Sigmoid colon (tissue), 7 donors: ENCODE measurements at places on chromosomes 3 and 15. TPM values are rescaled to one million over a fixed set of nuclear protein-coding genes. Genes with fewer than 3 reads are reported as not detected.

DNA sequence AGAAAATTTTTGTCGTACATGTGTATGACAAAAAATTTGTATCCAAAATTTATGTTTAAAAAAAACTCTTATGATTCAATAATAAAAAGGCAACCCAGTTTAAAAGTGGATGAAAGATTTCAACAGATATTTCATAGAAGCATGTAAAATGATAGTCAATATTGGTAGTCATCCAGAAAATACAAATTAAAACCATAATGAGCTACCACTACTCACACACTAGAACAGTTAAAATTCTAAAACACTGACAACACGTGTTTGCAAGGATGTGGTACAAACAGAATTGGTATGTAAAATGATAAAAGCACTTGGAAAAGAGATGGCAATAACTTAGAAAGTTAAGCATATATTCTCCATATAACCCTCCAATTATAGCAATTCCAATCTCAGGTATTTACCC, 303.0 kb upstream of the NR2F2 start:
- DNase-seq: no peak

DNA sequence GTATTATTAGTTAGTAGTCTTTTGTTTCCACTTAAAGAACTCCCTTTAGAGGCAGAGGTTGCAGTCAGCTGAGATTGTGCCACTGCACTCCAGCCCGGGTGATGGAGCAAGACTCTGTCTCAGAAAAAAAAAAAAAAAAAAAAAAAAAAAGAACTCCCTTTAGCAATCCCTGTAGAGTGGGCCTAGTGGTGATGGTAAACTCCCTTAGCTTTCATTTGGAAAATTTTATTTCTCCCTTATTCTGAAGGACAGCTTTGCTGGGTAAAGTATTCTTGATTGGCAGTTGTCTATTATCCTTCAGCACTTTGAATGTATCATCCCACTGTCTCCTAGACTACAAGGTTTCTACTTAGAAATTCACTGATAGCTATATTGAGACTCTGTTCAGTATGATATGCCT, 46.0 kb downstream of the RPL39L start:
- no peak for DNase-seq

The LOXL1 gene
- 3.0 TPM for polyA plus RNA-seq

DNA sequence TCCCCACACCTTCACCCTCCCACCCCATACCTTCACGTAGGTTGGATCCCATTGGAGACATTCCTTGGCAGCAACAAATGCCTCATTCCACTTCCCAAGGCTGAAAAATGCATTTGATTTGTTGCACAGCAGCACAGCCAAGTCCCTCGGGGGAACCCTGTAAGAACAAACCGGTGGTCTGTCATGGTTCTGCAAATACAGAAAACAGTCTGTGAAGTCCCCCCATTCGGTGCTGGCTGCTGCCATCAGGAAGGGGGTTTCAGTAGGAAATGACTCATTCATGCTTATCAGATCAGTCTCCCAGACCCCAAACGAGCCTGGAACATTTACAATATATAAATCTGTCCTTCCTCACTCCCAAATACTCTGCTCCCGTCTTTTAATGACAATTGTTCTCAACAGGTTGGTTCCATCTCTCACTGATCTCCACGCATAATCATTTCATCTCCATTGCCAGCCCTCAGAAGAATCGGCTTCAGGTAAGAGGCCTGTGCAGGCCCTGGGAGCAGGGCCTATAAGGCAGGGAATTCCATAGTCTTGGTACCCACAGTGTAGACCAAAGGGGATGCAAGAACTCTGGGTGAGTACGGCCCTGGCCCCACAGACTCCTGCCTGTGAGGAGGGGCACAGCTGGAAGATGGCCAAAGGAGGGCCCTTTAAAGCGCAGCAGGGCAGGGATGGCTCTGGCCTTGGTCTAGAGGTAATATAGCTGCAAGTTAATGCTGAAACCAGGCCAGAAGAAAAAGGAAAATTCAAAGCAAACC, 41.6 kb downstream of the TRANK1 start:
- no peak for DNase-seq

DNA sequence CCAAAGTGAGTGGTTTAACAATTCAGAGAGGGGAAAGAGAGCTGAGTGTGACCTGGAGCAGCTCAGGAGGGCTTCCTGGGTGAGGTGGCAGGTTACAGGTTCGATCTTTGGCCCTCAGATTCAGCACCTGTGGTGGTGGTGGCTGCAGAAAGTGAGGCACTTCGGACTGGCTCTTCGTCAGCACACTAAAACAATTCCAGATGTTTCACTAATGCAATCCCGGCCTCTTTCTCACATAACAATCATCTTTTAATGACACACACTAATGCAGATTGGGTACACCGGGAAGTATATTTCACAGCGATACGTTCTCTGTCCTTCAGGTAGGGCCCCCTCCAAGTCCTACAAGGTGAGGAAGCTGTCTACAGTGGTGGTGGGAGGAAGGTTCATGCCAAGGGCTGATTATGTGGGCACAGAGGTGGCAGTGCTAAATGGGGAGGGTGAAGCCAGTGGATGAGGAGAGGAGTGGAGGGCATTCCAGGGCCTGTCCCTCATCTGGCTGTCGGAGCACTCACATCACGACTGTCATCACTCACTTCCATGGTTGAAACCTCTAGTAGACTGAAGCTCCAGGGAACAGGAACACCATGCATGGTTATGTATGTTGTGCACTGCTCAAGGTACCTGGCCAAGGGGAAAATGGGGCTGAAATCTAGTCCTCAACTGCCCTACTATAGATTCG, 171.1 kb downstream of the RAB11A start:
- no peak for DNase-seq

The PLA1A gene
- polyA plus RNA-seq: 2.9 TPM

The BTLA gene
- polyA plus RNA-seq: 11.0 TPM

DNA sequence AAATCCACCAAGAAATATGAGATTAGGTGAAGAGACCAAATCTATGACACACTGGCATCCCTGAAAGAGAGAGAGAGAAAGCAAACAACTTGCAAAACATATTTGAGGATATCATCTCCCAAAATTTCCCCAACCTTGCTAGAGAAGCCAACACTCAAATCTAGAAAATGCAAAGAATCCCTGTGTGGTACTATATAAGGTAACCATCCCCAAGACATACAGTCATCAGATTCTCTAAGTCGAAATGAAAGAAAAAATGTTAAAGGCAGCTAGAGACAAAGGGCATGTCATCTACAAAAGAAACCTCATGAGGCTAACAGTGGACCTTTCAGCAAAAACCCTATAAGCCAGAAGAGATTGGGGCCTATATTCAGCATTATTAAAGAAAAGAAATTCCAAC, 622.1 kb upstream of the LMCD1 start:
- DNase-seq: no peak

The NOP10 gene
- polyA plus RNA-seq: 425 TPM

The STAC gene
- not detected for polyA plus RNA-seq

The NANOGP8 gene
- polyA plus RNA-seq: 0.15 TPM

The LARP6 gene
- polyA plus RNA-seq: 3.6 TPM

DNA sequence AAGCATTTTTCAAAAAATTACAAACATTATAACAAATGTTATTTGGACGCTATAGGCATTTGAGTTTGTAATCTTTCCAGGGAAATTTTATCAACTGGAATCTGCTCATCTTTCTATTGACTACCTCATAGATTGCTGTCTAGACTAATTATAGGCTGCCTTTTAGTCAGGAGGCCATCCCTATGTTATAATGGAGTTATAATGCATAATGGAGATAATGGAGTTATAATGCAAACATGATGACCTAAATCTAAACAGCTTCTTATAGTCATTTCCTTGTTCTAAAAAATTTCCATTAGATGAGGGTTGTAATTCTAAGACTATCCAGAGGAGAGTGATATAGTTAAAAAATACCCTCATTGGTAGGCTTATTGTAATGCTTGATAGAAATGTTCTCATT, 226.4 kb downstream of the SI start:
- no peak for DNase-seq

DNA sequence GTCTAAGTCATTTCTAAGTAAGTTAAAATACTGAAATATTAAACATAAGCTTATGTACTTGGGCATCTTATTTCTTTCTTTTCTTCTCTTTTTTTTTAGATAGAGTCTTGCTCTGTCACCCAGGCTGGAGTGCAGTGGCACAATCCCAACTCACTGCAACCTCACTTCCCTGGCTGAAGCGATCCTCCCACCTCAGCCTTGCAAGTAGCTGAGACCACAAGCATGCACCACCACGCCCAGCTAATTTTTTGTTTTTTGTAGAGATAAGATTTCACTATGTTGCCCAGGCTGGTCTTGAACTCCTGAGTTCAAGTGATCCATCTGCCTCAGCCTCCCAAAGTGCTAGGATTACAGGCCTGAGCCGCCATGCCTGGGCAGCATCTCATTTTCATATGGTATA, 16.0 kb upstream of the ZNF710 start:
- DNase-seq: no peak

DNA sequence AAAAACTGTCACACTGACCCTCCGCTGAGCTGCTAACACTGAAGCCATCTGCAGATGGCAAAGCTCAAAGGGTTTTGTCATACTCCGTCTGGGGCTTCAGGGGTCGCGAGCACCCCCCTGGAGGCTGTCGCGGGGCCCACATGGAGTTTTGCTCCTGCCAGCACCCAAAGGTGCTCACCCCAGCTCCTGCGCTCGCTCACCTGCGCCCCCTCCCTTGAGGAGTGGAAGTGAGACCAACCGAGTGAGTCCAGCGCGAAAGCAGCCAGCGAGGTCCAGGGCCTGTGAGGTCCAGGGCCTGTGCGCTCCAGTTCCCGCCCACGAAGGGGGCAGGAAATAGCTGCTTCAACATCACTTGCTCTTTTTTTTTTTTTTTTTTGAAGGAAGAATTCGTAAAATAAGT, 208.5 kb downstream of the ROBO2 start:
- DNase-seq: no peak

DNA sequence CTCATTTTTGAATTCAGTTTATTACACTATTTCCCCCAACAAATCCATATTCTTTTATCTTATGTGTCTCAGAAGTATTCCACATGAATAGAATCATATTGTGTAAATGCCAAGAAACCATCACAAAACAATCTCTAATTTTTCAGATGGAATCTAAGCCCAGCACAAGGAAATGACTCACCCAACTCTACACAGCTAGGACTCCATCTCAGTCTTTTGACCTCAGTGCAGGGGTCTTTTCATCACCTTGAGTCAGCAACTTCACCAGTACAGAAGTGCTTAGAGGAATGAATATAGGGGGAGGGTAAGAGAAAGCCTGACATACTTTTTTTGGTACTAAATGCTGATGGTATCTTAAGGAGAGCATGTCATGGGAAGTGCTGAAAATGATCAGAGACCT, 169.3 kb upstream of the LRRN1 start:
- no peak for DNase-seq

DNA sequence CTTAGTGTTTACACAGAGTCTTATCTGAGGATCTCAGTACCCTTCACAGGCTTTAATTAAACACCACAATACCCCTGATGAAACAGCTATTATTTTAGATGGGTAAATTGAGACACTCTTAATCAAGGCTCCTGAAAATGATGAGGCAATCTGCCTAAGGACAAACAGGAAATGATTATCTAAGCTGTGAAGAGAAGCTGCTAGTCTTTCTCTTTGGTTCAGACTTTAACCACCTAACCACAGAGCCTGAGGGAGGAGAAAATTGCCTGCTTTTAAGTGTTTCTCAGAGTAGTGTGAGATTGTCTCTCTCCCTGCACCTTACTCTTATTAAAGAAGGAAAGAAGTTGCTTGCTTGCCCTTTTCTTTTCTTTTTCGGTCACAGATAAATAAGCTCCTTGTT, 364.3 kb upstream of the ADAMTS9 start:
- DNase-seq: no peak

DNA sequence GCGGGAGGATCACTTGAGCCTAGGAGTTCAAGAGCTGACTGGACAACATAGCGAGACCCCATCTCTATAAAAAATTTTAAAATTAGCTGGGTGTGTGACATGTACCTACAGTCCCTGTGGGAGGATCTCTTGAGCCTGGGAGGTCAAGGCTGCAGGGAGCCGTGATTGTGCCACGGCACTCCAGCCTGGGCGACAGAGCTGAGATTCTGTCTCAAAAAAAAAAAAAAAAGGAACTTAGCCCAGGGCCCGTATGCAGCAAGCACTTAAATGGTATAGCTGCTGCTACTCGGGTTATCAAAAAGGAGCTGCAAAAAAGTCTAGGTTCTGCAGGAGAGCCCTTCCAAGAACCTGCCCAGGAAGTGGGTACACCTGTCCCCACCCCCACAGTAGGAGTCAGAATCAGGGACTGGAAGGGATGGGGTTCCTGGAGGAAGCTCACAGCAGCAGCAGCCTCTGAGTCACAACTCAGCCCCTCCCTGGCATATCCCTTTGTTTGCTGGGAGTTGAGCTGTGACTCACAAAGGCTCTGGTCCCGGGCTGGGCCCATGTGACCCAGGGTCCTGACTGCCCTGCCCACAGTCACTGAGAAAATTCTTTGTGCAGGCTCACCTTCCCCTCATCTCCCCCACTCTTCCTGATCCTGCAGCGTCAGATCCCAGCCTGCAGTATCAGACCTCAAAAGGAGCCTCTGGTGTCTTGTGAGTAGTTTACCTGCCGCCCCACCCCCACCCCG, at the start of gene SPATA12:
SPATA12 (plus strand) TSS at position 576 of the 733 bp plus-strand sequence. CDS start 13,031 bp downstream, outside the sequence.
- peak; percentile 92 for DNase-seq

GRCh38 chr3:113557374-113557773, 25.0 kb downstream of the SIDT1 start:
- DNase-seq: no peak

GRCh38 chr3:118075873-118076272, 958.8 kb downstream of the IGSF11 start:
- no peak for DNase-seq

DNA sequence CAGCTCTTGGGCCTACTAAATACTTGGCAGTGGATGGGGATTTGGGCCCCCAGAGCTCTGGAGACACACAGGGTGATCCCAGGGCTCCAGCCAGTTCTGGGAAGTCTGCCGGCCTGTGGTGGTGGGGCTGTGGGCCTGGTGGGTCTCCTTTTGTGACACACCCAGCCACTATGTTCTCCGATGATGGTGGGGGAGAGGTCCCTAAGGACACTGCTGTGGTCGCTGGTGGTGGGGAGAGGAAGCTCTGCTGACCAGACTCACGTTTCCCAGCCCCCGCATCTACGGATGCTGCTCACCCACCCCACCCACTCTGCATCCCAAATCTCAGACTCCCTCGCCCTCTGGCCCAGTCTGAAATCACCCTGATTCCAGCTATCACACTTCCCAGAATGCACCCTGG, 396 bp downstream of the PLA2G4D start:
- DNase-seq: no peak

The FBN1 gene
- polyA plus RNA-seq: 15.0 TPM

The CYP8B1 gene
- not detected for polyA plus RNA-seq

GRCh38 chr3:193852901-193853300, 259.9 kb downstream of the OPA1 start:
- no peak for DNase-seq

- DNase-seq: no peak
Observed at GRCh38 chr15:85500060-85500708, 119.8 kb downstream of the AKAP13 start.
